Fibroblast of skin of back (primary cell): ENCODE measurements at places on chromosomes 11 and 22.
A peak's percentile ranks its signal among the peaks of the same experiment; 100 is the strongest.

- DNase-seq, result no peak
Measured at GRCh38 chr11:2722955-2723354, 23.2 kb upstream of the KCNQ1OT1 start.

DNA sequence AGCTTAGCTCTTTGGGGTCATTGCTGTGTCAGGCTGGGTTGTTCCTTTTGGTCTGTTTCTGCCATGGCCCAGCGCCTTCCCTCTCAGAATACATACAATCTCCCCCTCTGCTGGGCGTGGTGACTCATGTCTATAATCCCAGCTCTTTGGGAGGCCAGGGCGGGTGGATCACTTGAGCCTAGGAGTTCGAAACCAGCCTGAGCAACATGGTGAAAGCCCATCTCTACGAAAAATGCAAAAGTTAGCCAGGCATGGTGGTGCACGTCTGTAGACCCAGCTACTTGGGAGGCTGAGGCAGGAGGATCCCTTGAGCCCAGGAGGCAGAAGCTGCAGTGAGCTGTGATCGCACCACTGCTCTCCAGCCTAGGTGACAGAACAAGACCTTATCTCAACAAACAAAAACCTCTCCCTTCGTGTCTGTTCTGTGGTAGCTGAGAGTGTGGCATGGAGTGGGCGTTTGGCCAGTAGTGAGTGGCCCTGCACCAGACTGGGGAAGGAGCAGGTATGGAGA, 46.7 kb upstream of the RAB1B start:
- DNase-seq, result peak; percentile 40

DNA sequence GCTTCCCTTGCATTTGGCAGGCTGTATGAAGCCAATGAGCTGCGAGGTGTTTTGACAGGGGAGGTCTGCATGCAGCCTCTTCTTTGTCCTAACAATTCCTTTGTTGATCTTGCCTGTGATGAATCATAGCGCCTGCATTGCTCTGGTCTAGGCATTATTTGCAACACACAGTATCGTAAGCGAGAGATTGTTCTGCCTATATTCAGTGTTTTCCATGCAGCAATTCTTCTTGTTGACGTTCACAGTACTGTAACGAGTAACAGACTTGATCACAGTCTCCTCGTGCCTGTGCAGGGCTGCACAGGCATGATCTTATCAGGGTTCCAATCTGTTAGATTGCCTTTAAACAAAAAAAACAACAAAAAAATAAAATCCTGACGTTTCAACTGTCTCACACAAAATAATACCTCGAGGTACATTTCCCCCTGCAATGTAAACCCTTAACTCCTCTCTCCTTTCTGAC, 13.9 kb upstream of the ADSL start:
- DNase-seq, result peak; percentile 55

- DNase-seq, result peak; percentile 25
Measured at GRCh38 chr22:23888615-23889401, 5.4 kb upstream of the MIF start.

DNA sequence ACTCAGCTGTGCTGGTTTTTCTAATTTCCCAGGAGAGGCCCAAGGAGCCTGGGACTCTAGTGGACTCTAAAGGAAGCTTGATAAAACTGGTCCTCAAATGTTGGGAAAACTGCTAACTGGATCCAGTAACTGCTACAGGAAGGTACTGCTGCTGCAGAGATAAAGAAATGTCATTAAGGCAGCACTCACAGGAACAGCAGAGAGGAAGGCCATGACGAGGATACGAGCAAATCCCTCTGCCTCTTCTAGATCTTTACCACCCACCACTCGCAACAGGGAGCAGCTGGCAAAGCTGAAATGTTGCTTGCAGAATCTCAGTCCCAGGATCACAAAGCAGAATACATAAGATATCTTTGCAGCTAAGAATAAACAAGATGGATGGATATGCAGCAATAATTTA, 23.5 kb downstream of the TTC28 start:
- DNase-seq, result no peak
